GM23338 (cell line): ENCODE measurements at places on chromosomes 12 and 14.

- no peaks in the 10 kb centered on the region for H3K36me3 ChIP-seq
- no peak for DNase-seq
- H3K27ac ChIP-seq, result no peak overlapping the region
- H3K27me3 ChIP-seq, result no peaks in the 10 kb centered on the region
- H3K4me1 ChIP-seq, result no peaks in the 10 kb centered on the region
- H3K4me3 ChIP-seq, result no peak overlapping the region
Measured at GRCh38 chr14:84003346-84003745, 1526.6 kb upstream of the FLRT2 start.

GRCh38 chr14:71336489-71337192 is 429.4 kb downstream of the PCNX1 start:
- no peak for DNase-seq
- H3K27me3 ChIP-seq, result no peaks in the 10 kb centered on the region
- no peak overlapping the region for H3K4me3 ChIP-seq
- peaks cover 12% of the 10 kb centered on the region for H3K4me1 ChIP-seq

GRCh38 chr12:47636908-47637780 is 68.7 kb downstream of the RPAP3 start:
- DNase-seq, result peak; percentile 94
- no peak overlapping the region for H3K27ac ChIP-seq
- H3K4me3 ChIP-seq, result no peak overlapping the region
- peaks cover 4% of the 10 kb centered on the region; the same call in 1 of the 2 replicates for H3K36me3 ChIP-seq
- no peaks in the 10 kb centered on the region for H3K4me1 ChIP-seq
- H3K27me3 ChIP-seq, result no peaks in the 10 kb centered on the region

- H3K4me3 ChIP-seq, result no peak overlapping the region
- no peak for DNase-seq
- H3K36me3 ChIP-seq, result no peaks in the 10 kb centered on the region
Measured at GRCh38 chr12:132351751-132352495, 22.5 kb upstream of the GALNT9 start.

- no peaks in the 10 kb centered on the region for H3K36me3 ChIP-seq
- no peak overlapping the region for H3K27ac ChIP-seq
- peaks cover 25% of the 10 kb centered on the region for H3K4me1 ChIP-seq
- H3K4me3 ChIP-seq, result peak overlapping the region; percentile 68
- peak; percentile 84 for DNase-seq
Measured at GRCh38 chr12:49296836-49297694, 2.1 kb downstream of the PRPH start.

DNA sequence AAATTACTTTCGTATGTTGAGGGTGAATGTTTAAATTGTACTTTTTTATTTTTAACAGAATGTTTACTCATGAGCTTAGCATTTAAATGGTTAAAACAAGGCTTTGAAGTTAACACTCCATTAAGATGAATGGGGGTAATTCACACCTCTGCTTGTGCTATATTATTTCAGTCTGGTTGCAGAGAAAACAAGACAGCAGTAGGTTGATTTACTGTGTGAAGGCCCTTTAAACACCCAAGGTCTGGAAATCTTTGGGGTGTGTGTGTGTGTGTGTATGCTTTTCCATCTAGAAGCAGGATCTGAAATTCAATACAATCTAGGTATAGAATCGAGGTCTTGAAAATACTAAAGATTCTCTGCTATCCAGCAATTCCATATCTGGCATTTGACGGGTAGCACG is 83.8 kb downstream of the SLC38A6 start:
- H3K36me3 ChIP-seq, result no peaks in the 10 kb centered on the region; the same call in 1 of the 2 replicates
- DNase-seq, result no peak
- H3K4me3 ChIP-seq, result no peak overlapping the region

DNA sequence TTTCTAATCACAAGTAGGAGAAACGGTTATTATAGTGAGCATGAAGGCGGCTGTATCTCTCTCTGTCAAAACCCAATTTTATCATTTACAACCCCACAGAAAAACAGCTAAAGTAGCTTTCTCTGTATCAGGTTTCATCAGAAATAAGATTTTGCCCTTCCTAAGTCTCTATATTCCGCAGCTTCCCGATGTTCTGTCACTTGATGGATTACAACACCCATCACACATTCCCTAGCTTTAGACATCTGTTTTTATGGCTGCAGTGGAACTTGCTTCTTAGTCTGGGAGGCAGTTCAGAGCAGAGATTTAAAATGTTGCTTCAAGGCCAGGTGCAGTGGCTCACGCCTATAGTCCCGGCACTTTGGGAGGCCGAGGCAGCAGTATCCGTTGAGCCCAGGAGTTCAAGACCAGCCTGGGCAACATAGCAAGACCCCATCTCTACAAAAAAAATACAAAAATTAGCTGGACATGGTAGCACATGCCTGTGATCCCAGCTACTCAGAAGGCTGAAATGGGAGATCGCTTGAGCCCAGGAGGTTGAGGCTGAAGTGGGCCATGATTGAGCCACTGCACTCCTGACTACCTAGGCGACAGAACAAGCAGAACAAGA is 27.6 kb upstream of the FOXN3 start:
- no peaks in the 10 kb centered on the region for H3K36me3 ChIP-seq
- no peak for DNase-seq
- peak overlapping the region; percentile 98 for H3K27ac ChIP-seq
- H3K27me3 ChIP-seq, result no peaks in the 10 kb centered on the region

DNA sequence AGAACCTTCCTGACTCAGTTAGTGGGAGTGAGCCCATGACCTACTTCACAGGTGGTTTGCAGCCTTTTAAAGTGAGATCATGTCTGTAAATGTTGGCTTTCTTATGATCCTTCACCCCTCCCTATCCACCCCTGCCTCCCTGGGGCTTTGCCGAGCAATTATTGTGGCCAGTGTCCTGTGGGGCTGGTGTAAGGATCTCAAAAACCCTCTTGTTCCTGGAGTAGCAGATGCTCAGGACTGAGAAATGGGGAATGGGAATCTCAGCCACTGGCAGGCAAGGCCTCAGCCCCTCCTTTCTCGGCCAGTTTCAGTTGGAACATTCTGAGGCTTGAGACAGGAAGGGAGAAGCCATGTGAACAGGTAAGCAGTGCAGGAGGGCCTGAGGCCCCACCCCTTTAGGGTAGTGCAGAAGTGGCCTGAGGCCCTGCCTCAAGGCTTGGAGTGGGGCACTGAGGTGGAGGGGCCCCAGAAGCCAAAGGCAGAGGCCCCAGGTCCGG is 53.8 kb downstream of the PLEKHG3 start:
- peak; percentile 61 for DNase-seq
- H3K27ac ChIP-seq, result no peak overlapping the region
- H3K4me1 ChIP-seq, result peaks cover 21% of the 10 kb centered on the region
- H3K4me3 ChIP-seq, result no peak overlapping the region
- H3K36me3 ChIP-seq, result no peaks in the 10 kb centered on the region

DNA sequence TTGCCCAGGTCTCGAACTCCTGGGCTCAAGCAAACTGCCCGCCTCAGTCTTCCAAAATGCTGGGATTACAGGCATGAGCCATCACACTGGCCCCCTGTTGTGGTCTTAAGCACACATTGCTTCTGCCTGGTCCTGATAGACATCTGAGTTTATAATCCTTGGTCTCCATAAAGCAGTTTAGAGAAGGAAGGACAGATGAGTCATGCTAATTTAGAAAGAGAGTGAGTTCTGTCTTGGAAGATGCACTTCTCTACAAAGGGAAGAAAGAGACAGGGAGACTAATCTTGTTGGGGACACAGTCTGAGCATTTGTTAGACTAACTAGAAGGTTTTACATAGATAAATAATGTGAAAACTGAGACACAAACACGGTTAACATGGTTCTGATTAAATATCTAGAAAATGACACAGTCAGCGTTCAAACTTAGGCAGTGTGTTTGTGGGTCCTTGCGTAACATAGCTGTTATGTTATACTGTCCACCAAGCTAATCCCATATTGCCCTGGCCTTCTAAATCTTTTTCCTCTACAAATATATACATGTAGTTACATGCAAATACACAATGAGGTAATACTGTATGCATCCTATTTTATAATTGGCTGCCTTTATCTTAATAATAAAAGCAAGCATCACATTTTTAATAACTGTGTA is 31.0 kb downstream of the SAMD4A start:
- no peak overlapping the region for H3K4me3 ChIP-seq
- no peaks in the 10 kb centered on the region for H3K4me1 ChIP-seq
- no peaks in the 10 kb centered on the region for H3K27me3 ChIP-seq
- no peaks in the 10 kb centered on the region for H3K36me3 ChIP-seq

GRCh38 chr14:75156901-75157300 is 19.5 kb downstream of the TMED10 start:
- DNase-seq, result no peak
- H3K36me3 ChIP-seq, result no peaks in the 10 kb centered on the region
- no peaks in the 10 kb centered on the region for H3K27me3 ChIP-seq
- H3K27ac ChIP-seq, result peak overlapping the region; percentile 34; the same call in 1 of the 2 replicates
- H3K4me1 ChIP-seq, result peaks cover 11% of the 10 kb centered on the region; the same call in 1 of the 2 replicates
- no peak overlapping the region for H3K4me3 ChIP-seq

- no peak for DNase-seq
- no peaks in the 10 kb centered on the region for H3K27me3 ChIP-seq
- peaks cover 17% of the 10 kb centered on the region for H3K4me1 ChIP-seq
- no peak overlapping the region; the same call in 1 of the 2 replicates for H3K27ac ChIP-seq
- peaks cover 15% of the 10 kb centered on the region for H3K36me3 ChIP-seq
- H3K4me3 ChIP-seq, result peak overlapping the region; percentile 88
Measured at GRCh38 chr14:67673451-67673850, 981 bp downstream of the VTI1B start.

- DNase-seq, result peak; percentile 82
- no peaks in the 10 kb centered on the region for H3K27me3 ChIP-seq
- H3K4me3 ChIP-seq, result no peak overlapping the region
- peak overlapping the region; percentile 46; the same call in 1 of the 2 replicates for H3K27ac ChIP-seq
- H3K4me1 ChIP-seq, result peaks cover 18% of the 10 kb centered on the region
- no peaks in the 10 kb centered on the region for H3K36me3 ChIP-seq
Measured at GRCh38 chr12:2190085-2190484, 137.3 kb downstream of the CACNA1C start.

- no peaks in the 10 kb centered on the region for H3K27me3 ChIP-seq
- no peak for DNase-seq
- no peak overlapping the region for H3K27ac ChIP-seq
- H3K4me1 ChIP-seq, result peaks cover 41% of the 10 kb centered on the region
- H3K36me3 ChIP-seq, result no peaks in the 10 kb centered on the region
Measured at GRCh38 chr12:69508621-69509020, 38.4 kb downstream of the FRS2 start.

DNA sequence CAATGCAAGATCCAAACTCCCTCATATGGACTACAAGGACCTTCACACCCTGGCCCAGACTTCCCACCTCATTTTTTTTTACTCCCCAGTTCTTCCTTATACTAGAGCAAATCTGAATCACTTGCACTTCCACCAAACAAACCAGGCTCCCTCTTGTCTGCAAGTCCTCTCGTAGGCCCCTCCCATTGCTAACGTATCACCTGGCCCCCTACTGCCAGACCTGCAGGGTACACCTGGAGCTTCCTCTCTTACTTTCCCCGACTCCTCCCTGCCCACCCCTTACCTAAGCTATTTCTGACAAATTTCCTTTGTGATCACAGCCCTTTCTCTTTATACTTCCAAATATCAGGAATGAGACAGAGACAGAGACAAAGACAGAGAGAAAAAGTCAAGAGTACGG is 463.9 kb downstream of the GALC start:
- no peaks in the 10 kb centered on the region for H3K36me3 ChIP-seq
- H3K4me3 ChIP-seq, result no peak overlapping the region
- H3K4me1 ChIP-seq, result peaks cover 8% of the 10 kb centered on the region
- no peaks in the 10 kb centered on the region for H3K27me3 ChIP-seq
- peak; percentile 74 for DNase-seq

DNA sequence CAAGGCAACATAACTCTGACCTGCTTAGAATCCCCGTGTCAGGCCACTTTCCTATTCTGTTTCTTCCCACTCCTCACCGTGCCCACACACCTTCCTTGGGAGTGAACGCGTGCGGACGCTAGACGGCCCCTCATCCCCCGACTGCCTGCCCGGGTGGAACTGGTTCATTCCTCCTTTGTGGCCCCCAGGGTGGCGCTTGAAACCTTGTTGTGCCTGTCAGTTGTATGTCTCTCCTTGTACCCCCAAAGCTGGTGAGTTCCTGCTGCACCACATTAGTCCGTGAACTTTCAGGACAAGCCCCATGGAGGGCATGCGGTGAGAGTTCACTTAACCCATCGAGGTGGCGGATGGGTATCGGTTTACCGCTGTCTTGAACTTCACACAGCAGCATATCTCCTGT is 46.7 kb downstream of the SSH1 start:
- no peaks in the 10 kb centered on the region for H3K4me1 ChIP-seq
- H3K36me3 ChIP-seq, result no peaks in the 10 kb centered on the region
- H3K27me3 ChIP-seq, result no peaks in the 10 kb centered on the region
- no peak overlapping the region for H3K4me3 ChIP-seq
- H3K27ac ChIP-seq, result no peak overlapping the region

GRCh38 chr14:75461755-75462349 is 34.0 kb downstream of the JDP2 start:
- H3K27ac ChIP-seq, result no peak overlapping the region
- no peaks in the 10 kb centered on the region for H3K27me3 ChIP-seq
- H3K36me3 ChIP-seq, result no peaks in the 10 kb centered on the region; the same call in 1 of the 2 replicates
- no peak overlapping the region for H3K4me3 ChIP-seq

GRCh38 chr12:126191031-126191891 is 1126.0 kb downstream of the AACS start:
- peak overlapping the region; percentile 58 for H3K4me3 ChIP-seq
- peak; percentile 64 for DNase-seq
- no peaks in the 10 kb centered on the region for H3K27me3 ChIP-seq
- H3K4me1 ChIP-seq, result no peaks in the 10 kb centered on the region
- H3K27ac ChIP-seq, result no peak overlapping the region

GRCh38 chr12:94112121-94112520 is 36.3 kb upstream of the PLXNC1 start:
- no peaks in the 10 kb centered on the region for H3K36me3 ChIP-seq
- H3K27ac ChIP-seq, result no peak overlapping the region
- no peak overlapping the region for H3K4me3 ChIP-seq
- no peaks in the 10 kb centered on the region for H3K27me3 ChIP-seq

GRCh38 chr14:81516986-81517797 is 16.5 kb downstream of the SEL1L start:
- peak; percentile 62 for DNase-seq
- H3K4me3 ChIP-seq, result no peak overlapping the region
- H3K27ac ChIP-seq, result 0 out of 2 replicates have a peak overlapping the region, but pooled peaks have one; percentile 17
- peaks cover 6% of the 10 kb centered on the region; the same call in 1 of the 2 replicates for H3K4me1 ChIP-seq
- no peaks in the 10 kb centered on the region for H3K27me3 ChIP-seq
- H3K36me3 ChIP-seq, result no peaks in the 10 kb centered on the region
